Activated CD4-positive, alpha-beta T cell treated with anti-CD3 and anti-CD28 coated beads for 4 hours (primary cell): ENCODE measurements at places on chromosomes 1 and 21.
A peak's percentile ranks its signal among the peaks of the same experiment; 100 is the strongest.

DNA sequence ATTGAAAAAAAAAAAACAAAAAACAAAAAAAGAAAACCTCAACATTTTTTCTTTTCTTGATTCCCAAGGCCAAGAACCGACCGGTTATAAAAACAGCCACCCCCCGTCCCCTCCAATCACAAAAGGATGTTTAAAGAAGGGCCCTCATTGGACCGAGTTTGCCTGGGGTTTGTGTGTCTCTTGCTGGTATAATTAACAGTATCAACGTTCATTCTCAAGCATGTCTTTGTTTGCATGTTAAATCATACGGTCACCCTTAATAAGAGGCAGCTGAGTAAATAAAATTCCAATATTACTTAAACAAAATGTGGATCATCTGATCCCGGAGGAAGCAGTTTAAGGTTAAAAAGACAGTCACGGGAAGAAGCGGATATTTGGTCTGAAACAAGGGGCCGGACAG, 201.1 kb downstream of the PRDM2 start:
- DNase-seq = no peak

- DNase-seq = no peak
Observed at GRCh38 chr1:42128499-42128898, 24.7 kb upstream of the GUCA2B start.

DNA sequence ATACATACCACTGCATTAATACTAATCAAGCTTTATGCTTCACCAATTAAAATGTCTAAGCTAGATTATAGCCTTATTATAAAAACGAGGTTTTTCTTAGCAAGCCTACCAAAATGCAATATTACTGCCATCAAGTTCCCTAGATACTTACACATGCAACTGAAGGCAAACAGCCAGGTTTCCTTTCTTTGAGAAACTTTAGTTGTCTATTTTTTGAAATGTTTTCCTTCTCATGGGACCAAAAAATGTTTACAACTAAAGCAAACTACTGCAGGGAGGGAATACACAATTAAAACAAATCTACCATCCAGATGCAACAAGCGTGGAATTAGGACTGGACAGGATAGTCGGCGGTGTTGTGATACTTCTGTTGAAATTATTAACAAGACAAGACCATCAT, 1.3 kb downstream of the ZNF644 start:
- DNase-seq = no peak

- peak; percentile 35 for DNase-seq
Observed at GRCh38 chr1:223844787-223845036, 1.0 kb downstream of the TP53BP2 start.

- DNase-seq = no peak
Observed at GRCh38 chr1:212471286-212471685, 38.6 kb downstream of the NENF start.

DNA sequence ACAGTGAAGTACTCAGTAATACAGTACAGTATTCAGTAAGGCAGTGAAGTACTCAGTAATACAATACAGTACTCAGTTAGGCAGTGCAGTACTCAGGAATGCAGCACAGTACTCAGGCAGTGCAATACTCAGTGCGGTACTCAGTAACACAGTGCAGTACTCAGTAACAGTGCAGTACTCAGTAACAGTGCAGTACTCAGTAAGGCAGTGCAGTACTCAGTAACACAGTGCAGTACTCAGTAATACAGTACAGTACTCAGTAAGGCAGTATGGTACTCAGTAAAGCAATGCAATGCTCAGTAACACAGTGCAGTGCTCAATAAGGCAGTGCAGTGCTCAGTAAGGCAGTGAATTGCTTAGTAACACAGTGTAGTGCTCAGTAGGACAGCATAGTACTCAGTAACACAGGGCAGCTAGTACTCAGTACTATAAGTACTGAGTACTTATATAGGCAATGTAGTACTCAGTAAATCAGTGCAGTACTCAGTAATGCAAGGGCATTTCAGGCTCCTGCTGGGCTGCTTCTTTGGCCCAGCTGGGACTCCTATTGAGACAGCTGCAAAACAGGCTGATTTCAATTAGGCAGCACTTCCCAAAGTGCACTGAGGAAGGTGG, 411.3 kb downstream of the DISC1 start:
- no peak for DNase-seq

DNA sequence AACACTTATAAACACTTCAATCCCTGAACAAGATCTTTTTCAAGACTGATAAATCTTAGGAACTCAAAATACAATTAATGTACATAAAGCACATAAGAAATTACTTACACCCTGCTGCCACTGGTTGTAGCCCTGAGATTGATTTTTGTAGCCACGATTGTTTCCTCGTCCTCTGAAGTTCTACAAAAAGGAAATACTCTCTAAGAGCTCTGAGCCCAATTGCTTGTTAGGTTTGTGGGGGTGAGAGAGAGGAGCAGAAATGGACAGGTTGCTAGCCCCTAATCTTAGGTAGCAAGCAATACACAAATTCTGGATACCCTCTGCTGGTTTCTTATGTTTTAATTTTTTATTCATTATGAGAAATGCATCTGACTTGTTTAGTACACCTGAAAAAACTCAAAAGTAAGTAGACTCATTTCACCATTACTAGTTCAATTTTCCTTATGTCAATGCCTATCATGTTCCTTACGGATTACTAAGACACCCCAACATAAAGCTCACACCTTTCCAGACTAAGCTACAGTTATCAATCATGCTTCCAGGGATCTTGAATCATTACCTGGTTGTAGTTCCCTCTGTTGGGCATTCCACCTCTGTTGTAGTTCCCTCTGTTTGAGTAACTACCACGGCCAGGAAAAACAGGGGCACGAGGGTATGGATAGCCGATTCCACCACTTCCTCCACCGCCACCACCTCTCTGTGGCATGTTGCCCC, 9.3 kb downstream of the HNRNPU start:
- no peak for DNase-seq
